ENCODE measurements at places on chromosomes 2 and 18.

- DNase-seq = no peak
Measured at GRCh38 chr18:68148863-68149262, 566.0 kb downstream of the TMX3 start.

DNA sequence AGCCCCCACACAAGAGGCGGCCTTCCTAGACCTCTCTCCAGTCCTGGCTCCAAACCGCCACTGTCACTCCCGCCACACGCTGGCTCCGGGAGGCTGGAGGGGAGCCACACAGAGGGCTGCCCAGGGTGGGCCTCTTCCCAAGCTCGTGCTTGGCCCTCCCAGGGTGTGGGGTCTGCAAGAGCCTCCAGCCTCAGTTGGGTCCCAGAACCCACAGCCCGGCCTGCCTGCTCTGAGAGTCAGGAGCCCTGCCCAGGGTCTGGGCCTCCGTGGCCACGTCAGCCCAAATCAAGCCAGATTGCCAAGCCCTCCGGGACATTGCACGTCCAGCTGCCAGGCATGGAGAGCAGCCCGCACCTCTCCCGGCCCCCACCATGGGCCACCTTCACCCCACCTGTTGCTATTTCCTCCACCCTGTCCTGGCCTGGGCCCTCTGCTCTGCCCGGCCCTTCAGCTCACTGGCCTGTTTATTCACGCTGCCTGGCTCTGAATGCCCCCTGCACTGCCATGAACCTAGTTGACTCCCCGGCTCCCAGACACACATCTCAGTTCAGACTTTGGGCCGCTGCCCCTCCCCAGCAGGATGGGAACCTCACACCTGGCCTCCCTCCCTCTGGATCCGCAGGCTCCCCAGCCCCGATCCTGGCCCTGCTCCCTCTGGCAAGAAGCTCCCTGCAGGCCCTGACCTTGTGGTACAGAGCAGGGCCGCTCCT, 61.0 kb downstream of the BIN1 start:
- DNase-seq = no peak

GRCh38 chr2:178277741-178278197, 83.5 kb downstream of the OSBPL6 start:
- DNase-seq = no peak

GRCh38 chr2:184728411-184728810, 130.1 kb downstream of the ZNF804A start:
- DNase-seq = no peak

DNA sequence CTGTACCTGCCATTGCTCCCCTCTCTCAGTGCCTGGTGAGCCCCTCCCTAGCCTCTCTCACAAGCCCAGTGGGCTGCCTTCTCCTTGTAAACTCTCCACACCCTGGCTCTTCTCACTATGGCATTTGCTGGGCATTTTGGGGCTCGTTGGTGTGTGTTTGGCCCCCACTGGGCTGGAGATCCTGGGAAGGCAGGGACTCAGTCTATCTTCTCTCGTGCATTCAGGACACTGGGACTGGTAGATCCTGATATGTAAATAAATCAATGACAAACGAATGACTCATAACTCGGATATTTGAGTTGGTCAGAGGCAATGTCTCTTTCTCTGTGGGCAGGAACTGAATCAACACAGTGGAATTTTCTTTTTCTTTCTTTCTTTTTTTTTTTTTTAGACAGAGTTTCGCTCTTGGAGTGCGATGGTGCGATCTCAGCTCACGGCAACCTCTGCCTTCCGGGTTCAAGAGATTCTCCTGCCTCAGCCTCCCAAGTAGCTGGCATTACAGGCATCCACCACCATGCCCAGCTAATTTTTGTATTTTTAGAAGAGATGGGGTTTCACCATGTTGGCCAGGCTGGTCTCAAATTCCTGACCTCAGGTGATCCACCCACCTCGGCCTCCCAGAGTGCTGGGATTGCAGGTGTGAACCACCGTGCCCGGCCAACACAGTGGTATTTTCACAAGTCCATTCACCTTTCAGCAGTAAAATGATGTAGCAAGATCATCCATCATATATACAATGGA, 144.6 kb upstream of the SPRED2 start:
- no peak for DNase-seq

Measured in WERI-Rb-1 (cell line).